ENCODE measurements at places on chromosomes 1 and 21.

DNA sequence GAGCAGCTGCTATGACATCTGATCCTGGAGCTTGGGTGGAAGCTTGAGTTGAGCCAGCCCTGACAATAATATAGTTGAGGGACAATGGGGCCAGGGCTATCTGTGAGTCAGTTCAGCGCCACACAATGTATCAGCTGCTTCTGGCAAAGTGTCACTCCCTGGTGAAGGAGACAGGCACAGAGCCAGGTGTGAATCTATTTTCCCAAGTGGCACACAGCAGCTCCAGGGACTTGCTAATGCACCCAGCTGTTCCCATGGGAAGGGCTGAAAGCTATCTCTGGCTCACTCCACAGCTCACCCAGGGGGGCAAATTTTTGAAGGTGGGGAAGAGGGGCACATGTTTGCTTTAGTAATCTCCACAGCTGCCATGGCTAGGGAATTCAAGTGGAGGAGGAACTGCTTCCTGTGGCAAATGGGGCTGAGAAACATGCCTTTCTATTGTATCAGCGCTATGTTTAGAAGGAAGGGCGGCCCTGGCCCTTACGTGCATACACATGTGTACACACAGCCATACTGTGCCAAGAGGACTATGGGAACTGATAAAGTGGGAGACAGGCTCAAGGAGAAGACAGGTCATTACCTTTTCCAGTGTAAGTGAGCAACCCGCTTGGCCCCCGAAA lies 2.2 kb downstream of the CYB5R1 start:
- no peak for DNase-seq

DNA sequence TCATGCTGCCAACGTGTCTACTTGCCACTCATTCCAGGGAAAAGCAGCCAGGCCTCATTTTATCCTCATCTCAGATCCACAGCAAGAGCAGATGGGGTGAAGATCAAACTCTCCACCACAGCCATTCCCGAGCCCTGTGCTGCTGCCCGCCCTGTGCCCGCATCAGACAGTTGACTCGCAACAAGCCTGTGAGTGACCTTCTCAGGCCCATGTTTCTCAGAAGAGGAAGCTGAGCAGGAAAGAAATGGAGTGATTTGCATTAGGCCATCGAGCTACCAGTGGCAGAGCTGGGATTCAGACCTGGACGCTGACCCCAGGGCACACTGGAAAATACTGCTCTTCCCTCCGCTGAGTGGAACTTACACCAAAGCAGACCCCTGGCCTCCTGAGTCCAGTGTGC lies 1.2 kb downstream of the CNR2 start:
- DNase-seq = no peak

GRCh38 chr1:182962554-182963115 lies 9.7 kb upstream of the SHCBP1L start:
- DNase-seq = peak; percentile 82

DNA sequence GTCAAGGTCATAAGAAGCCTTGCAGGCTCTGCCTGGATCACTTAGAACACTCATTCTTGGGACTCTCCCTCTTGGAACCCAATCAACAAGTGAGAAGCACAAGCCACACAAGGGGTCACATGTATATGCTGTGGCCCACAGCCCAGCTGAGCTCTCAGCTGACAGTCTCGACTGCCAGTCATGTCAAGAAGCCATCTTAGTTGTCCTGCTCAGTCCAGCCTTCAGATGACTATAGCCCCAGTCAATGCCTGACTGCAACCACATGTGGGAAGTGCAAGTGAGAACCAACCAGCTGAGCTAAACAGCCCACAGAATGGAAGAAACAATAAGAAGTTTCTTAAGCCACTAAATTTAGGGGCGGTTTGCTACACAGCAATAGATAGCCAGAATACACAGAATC lies 356.0 kb downstream of the KCNH1 start:
- no peak for DNase-seq

- DNase-seq = no peak
These were observed 73.0 kb downstream of the PTPRC start for GRCh38 chr1:198711837-198712236.
